ENCODE measurements at places on chromosomes 3 and 15.

GRCh38 chr3:58651276-58651675 lies 15.3 kb downstream of the FAM3D start:
- no peak for DNase-seq

DNA sequence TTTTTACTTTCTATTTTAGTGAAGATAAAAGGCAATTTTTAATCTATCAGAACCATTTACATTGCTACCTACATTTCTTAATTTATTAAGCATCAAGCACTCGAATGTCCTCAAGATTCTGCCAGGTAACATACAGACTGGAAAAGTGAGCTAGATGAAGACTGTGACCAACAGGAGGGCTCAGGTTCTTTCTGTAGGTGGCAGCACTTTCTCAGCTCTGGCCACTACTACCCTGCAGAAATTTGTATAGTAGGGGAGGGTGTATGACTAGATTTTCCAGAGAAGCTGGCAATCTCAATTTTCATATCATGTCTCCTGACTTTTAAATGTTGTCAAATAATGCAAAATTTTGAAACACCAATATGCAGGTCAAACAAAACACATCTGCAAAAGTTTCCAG lies 165.0 kb upstream of the SUCLG2 start:
- DNase-seq: no peak

DNA sequence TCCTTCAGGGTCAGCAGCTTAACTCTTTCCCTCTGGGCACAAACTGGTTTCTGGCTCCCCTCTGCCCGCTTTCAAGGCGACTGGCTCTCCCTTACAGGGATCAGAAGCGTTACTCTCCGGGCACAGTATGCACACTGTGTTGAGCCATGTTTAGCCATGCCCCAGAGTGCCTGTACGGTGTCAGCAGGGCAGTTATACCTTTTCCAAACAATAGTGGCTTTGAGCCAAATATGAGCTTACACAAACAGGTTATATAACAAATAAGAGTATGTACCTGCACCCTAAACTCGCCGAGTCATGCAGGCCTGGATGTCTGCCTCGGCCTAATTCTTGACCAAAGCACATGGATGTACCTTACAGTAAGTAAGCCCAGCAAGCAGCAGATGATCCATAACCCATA lies 175.6 kb upstream of the ANKRD28 start:
- no peak for DNase-seq

- DNase-seq: no peak
These were observed 23.4 kb downstream of the SOX14 start for GRCh38 chr3:137787529-137787928.

- no peak for DNase-seq
These were observed 4.8 kb upstream of the NR2F2 start for GRCh38 chr15:96325541-96326327.

DNA sequence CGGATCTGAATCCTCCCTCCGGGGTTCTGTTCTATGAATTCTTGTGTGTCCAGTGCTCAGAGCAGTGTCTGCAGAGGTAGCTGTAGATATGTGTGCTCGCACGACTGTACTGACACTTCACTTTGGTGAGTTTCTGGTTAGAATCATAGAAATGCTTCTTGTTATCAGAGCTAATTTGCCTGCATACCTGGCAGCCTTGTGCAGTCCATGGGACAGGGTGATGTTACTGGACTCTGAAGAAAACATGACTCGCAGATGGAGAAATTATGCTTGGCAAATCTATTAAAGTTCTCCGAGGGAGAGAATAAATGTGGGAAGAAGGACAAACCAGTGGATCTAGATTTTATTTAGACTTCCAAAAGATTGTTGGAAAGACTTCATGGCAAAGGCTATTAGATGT lies 12.2 kb downstream of the CGNL1 start:
- no peak for DNase-seq

DNA sequence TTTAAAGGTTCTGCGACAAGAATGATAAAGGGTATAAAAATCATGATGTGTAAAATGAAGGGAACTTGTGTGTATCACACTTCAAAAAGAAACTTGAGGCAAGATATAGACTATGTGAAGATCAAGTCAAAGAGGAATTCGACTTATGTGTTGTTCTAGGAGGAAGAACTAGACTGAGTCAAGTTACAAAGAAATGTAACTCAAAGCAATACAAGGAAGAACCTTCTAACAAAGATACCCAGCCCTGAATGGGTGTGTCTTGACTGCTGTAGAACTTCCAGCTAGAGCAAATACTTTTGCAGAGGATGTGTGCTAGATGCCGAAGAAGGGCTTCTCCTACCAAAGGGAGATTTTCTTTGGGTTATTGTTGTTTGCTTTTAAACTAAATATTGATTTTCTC lies 2.4 kb downstream of the SLC49A4 start:
- DNase-seq: no peak

GRCh38 chr3:151011427-151011826 lies 38.9 kb upstream of the CLRN1 start:
- no peak for DNase-seq

DNA sequence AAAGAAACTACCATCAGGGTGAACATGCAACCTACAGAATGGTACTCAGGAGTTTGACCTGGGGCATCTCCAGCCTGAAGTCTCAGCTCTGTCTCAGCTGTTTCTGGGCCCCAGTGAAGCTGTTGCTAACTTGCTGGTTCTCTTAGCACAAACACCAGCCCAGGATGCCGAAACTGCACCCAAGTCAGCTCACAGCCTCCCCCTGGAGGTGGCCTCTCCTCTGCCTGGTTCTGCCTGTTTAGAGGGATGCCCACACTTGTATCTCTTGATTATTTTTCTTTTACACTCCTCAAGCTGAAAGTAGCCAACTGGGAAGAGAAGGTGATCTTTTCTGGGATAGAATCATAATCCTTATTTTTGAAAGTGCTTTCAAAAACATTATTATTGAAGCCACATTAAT lies 289.0 kb upstream of the RASGRP1 start:
- peak; percentile 30 for DNase-seq

DNA sequence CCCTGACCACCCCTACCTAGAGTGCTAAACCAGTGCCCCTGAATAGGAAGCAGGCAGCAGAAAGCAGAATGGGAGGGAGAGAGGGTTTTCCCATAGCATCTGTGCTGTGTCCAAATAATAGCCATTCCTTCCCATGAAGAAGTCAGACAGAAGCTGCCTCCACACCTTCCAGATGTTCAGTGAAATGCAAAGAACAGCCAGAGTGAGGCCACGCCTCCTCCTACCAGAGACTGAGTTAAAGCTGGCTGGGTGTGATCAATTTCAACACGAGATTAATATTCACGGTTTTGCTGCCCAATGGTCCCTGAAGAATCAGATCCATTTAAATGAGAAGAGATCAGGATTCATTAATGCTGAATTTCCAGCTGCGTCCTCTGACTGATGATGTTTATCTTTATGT lies 111.8 kb downstream of the SRGAP3 start:
- no peak for DNase-seq

DNA sequence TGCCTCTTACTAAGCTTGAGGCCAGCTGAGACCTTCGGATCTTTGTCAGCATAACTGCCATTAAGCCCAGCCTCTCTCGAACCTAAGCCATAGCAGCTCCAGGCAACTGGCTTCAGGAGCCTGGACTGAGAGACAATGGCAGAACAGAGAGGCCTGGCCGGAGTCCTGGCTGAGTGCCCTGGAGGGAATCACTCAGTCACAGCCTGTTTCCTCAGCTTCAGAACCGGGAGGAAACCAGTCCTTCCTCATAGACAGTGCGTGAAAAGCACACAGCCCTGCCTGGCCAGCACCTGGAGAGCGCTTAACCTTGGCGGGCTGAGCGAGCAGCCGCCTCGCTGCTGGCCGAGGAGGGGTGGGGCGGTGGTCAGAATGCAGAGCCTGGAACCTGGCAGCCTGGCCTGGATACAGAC lies 21.6 kb downstream of the RNU5B-1 start:
- no peak for DNase-seq

DNA sequence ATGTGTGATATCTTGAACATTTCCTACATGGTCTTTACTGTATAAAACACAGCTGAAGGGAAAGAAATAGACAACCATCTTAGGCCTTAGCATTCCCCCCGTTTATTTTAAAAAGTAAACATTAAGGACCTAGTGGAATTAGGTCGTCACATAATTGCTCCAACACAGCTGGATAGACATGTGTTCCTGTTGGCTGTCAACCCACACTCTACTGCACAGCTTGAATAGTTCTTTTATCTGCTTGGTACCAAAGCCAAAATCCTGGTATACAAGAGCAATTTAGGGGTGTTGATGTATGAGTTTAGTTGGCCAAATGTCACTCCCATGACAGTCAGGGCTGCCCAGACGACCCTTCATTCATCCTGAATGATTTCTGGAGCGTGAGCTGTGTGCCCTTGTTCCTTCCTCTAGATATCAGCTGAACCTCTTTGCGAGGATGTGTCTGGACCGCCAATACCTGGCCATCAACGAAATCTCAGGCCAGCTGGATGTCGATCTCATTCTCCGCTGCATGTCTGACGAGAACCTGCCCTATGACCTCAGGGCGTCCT lies 179.7 kb downstream of the ITPR1 start:
- no peak for DNase-seq

GRCh38 chr3:98213276-98213675 lies 46.8 kb downstream of the OR5H15 start:
- DNase-seq: no peak

DNA sequence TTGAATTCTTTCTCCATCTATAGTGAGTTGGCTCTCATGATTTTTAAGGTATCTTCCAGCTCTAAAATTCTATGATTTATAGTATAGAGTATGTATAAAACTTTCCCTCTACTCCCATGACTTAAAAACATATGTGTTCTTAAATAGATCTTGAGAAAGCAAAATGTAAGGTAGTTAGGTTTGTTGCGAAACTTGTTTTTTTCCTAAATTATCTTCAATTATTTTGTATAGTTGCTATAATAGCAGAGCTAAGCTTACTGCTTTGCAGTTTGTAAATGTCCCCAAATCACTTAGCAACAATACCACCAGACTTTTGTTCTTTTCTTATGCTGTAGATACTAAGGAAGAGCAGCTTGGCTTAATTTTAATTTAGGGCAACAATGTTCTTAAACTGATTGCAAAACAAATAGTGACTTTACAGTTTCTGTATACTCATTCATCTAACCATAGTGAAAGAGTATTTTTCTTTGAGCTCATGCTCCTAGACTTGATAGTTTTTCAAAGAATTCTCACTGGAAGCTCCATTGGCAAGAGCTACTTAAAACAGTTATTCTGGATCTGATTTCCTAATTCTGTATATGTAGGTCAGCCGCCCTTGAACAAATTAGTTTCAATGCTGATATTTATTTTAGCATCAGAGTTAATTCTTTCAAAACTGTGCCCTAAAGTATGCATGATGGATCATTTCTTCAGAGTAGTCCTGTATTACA lies 61.2 kb downstream of the LYSMD4 start:
- DNase-seq: no peak

GRCh38 chr15:85059734-85060133 lies 78.1 kb downstream of the PDE8A start:
- DNase-seq: no peak

DNA sequence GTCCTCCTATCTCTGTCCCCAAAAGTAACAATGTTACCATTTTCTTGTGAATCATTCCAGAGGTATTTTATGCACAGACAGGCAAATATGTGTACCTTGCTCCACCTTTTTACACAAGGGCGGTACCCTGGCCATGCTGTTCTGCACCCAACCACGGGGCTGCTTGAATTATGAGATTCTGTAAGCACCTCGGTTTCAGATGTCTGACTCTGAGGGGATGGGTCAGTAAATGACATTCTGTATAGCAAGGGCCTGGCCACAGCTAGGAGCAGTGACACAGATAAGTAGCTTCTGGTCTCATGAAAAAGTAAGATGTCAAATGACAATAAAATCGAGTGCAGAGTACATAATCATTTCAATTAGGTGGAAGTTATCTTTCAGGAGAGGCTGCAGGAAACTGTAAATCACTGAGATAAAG lies 30.4 kb upstream of the FLNB start:
- DNase-seq: no peak

- no peak for DNase-seq
These were observed 28.1 kb downstream of the IGSF10 start for GRCh38 chr3:151432616-151433372.

DNA sequence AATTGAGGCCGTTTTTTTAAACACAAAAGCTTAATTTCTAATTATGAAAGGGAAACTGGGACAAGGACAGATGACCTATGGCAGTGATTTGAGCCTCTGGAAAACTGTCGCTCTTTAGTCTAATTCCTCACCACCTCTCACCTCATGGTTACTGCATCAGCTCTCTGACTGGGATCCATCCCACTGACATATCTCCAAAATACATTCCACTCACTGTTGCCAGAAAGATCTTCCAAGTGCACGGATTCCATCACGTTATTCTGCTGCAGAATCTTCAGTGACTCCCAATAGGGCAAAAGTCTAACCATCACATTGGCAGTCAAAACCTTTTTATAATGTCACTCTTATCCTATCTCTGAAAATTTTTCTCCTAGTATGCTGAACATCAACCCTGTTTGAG lies 132.3 kb upstream of the MB21D2 start:
- no peak for DNase-seq

- DNase-seq: no peak
These were observed 172.4 kb downstream of the KLHL25 start for GRCh38 chr15:85622221-85622831.

DNA sequence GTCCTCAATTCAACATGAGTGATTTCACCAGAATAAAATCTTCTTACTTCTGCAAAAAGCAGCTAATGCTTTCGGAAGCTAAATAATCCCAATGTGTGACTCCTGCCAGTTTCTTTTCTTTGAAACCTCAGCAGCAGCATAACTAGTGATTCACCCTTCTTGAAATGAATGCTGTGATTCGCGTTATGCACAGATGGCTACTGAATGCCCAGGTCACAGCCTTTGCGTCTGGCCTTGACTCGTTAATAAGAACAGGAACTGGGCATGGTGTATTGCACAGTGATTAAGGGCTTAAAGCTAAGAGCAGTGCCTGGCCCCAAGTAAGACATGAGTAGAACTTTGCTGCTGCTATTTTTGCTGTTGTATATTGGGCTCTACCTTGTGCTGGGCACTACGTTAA lies 19.0 kb downstream of the CGNL1 start:
- DNase-seq: no peak

- no peak for DNase-seq
These were observed 87.6 kb downstream of the CLDN1 start for GRCh38 chr3:190234621-190235020.

DNA sequence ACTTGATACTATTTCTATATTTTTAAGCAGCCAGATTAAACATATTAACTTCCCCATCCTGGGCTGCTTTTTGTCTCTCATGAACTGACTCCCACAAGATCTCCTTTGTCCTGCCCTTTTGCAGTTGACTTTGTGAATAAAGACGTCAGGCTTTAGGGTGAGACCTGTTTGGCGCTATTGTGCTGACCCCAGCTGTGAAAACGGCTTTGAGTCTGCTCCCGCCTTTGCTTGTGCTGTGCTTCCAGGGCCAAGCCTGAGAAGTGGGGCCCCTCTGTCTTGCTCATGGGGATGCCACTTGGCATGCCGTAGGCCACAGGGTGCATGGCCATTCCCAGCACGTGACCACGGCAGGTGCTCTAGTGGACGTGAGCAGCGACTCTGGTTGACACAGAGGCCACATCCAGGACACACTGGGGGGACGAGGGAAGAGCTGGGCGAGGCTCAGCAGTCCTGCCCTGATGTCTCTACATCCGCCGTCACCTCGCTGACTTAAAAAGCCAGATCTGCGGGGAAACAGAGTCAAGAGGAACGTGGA lies 268.9 kb upstream of the LYSMD4 start:
- DNase-seq: no peak
